ENCODE measurements at places on chromosomes 7 and 10.

GRCh38 chr10:2476812-2477553, 590.4 kb upstream of the PFKP start:
- DNase-seq, result no peak

- no peak for DNase-seq
Observed at GRCh38 chr10:60990663-60991062, 46.7 kb upstream of the RHOBTB1 start.

GRCh38 chr7:15851201-15851600, 164.7 kb upstream of the MEOX2 start:
- no peak for DNase-seq

GRCh38 chr7:55593172-55593514, 20.8 kb upstream of the VOPP1 start:
- no peak for DNase-seq

DNA sequence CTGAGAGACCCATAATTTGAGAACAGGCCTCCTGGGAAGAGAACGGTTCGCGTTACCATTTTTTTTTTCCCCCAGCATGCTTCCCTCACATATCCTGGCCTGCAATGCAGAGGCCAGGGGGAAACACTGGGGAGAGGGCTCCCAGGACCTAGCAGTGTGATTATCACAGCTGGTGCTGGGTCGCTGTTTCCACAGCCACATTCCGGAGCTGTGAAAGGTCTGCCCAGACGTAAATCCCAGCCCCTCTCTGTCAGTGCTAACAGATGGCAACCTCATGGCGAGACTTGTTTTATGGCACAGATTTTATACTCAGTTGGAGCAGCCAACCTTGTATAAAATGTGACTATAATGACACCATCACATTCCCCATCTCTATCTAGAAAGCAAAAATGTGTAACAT, 150.5 kb downstream of the PLXDC2 start:
- no peak for DNase-seq

- DNase-seq, result no peak
Observed at GRCh38 chr7:102093599-102094315, 192.9 kb upstream of the SH2B2 start.

DNA sequence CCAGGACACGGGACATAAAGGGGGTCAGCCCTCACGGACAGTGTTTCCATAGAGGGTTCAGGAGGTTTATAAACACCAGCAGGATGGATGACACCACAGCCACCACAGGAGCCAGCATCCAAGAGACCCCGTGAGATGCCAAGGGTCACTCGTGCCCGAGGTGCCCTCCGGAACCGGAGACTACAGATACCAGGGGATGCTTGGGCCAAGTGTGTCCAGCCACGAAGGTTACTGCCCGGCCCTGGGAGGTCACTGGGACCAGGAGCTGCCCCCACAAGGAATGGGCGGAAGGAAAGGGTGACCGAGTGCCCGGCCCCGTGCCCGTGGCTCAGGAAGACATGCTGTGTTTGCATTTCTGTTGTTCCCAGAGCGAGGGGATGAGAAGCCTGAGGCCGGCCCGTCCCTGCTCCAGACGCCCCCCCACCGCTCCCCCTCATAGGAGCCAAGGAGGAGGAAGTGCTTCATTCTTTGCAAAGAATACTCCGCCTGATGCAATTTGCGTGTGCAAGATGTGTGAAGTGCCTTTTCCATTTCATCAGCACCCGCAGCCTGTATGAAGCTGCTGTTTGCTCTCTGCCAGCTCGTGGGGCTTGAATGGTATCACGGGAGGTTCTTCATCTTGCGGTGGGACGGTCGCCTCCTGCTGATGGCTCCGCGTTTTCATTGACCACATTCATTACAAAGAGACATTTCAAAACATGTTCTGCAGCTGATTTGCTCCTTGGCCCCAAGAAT, 176.4 kb downstream of the ELFN1 start:
- no peak for DNase-seq

- DNase-seq, result no peak
Observed at GRCh38 chr10:131738396-131738735, 162.4 kb upstream of the PPP2R2D start.

- DNase-seq, result no peak
Observed at GRCh38 chr10:51291961-51292360, 217.7 kb downstream of the PRKG1 start.

GRCh38 chr7:17086403-17086802, 204.6 kb upstream of the AGR3 start:
- no peak for DNase-seq

GRCh38 chr10:17915181-17915580, 36.5 kb upstream of the SLC39A12 start:
- no peak for DNase-seq

DNA sequence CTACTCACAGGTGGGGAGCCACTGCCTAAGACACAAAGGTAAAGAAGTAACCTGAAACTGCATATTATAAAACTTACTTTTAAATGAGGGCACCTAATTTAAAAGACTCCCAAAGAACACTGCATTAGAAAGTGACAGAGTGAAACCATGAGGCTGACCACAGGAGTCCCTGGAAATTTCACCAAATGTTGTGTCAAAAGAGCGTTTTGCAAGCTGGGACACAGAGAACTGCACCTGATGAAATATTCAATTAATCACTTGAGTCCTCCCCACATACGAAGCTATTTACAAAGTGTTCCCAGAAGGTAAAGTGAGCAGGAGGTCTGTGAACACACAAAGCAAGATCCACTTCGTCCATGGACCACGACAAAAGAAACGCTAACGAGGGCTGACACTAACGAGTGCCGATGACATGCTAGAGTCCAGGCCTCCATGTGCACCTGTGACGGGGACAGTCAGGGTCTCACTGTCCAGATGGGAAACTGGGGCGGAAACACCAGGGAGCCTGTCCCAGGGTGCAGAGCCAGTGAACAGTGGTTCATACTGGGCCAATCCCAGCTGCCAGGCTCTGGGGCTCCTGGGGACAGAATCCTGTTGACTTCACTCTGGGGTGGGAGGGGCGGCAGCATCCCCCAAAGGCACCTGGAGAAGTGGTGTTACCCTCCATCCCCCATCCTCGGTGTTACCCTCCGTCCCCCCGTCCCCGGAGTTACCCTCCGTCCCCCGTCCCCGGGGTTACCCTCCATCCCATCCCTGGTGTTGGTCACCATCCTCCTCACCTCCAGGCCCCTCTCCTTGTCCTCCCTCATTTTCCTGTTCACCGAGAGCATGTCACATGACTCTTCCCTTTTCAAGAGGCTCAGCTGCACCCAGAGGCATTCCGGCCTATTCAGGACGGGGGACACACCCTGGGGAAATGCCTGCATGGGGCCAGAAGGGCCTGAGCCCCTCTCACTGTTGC, 63.4 kb downstream of the DIP2C start:
- no peak for DNase-seq

GRCh38 chr10:58439632-58440364, 54.6 kb downstream of the TFAM start:
- DNase-seq, result no peak

- DNase-seq, result no peak
Observed at GRCh38 chr7:129123510-129123857, 21.0 kb upstream of the TSPAN33 start.

DNA sequence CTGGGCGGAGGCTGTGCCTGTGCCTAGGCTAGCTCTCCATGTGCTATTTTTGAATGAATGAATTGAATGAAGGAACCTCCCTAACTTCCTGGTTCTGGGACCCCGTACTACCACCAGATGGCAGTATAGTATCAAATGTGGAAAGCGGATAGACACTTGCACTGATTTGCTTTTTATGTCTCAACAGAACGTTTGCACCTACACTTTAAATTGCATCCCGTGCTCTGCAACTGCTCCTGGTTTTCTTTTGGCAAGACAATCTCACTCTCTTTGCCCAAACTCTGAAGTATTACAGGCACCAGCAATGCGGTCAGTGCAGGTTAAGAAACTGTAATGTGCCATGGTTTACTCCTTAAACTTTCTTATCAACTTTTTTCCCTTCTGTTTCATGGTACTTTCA, 6.5 kb downstream of the FZD8 start:
- peak; percentile 73 for DNase-seq

DNA sequence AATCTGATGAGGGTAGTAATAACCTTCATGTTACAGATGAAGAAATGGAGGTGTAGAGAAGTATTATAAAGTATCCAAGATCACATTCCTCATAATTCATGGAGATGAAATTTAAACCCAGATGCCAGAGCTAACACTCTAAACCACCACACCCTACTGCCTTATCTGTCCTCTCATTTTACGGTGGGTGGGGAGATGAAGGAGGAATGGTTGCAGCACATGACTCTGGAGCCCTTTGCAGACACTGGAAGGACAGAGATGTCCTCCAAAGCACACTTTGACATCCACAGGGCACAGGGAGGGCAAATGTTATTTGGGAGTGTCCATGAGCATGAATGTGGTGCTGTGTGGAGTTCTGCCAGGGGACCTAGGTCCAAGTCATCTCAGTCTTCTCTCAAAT, 1.1 kb downstream of the PLEKHS1 start:
- no peak for DNase-seq

GRCh38 chr7:117605712-117606111, 125.9 kb downstream of the CFTR start:
- DNase-seq, result no peak

- peak; percentile 35 for DNase-seq
Observed at GRCh38 chr7:80060218-80060806, 74.3 kb upstream of the GNAI1 start.

GRCh38 chr7:142583446-142583845, 165.8 kb upstream of the PRSS1 start:
- peak; percentile 94 for DNase-seq

DNA sequence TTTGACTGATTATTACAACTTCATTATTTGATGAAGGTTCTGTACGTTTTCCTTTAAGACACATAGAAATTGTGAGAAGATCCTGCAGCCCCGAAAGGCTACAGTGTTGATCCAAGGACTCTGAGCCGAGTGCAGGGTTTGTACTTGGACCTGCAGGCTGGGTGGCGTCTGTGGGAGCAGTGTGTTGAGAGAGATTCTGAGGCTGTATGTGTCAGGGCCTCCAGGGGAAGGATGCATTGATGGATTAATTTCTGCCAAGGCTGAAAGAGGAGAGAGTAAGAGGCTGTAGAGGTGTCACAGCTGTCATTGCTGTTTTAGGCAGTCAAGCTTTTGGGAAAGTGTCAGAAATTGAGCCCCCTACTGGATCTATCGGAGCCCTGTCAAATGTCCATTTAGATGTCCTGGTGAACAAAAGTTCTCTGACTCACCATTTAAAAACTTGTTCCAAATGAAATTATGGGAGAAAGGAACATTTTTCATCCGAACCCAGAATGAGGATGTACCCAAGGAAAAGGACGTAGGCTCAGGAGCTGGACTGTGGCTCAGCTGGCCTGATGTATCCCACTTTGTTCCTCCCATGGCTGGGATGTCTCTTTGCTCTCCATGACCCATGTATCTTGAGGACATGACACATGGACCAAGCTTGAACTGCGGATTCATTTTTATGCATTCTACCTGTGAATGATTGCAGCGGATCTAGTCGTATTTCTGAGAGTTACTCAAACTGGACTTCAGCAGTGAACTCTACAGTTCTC, 102.2 kb downstream of the TCF7L2 start:
- DNase-seq, result no peak

GRCh38 chr7:27670177-27670576, 7.5 kb upstream of the HIBADH start:
- no peak for DNase-seq

Data from kidney glomerular epithelial cell (primary cell).